ENCODE measurements at places on chromosomes 11 and 22. TPM values are rescaled to one million over a fixed set of nuclear protein-coding genes. Genes with fewer than 3 reads are reported as not detected.

DNA sequence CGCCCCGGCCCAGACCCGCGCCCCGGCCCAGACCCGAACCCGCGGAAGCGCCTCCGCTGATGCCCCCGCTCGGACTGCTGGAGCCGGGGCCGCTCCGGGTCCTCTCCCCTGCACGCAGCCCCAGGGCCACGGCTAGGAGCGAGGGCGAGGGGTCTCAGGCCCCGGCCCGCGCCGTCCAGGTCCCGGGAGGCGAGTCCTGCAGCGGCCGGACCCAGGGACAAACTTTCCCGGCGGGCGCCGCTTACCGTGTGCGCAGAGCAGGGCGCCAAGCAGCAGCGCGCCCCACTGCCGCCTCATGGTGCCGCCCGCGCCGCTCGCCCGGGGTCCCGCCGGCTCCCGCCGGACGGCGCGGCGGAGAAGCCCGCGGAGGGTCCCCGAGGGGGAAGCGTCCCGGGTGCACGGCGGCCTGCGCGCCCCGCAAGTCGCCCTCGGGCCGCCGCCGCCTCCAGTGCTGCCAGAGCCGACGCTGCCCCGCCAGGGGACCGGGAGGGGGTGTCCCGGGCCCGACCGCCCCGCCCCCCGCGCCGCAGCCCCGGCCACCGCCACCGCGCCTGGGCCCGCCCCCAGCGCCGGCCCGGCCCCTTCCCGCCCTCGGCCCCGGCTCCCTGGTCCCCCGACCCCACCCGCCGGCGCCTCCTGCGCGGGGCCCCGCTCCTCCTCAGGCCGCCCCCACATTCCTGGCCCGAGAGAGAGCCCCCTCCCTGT, at the start of gene LRP4:
TSS of gene LRP4 (minus strand) at position 468 of the 705 bp plus-strand sequence. CDS start at position 297, 171 bp downstream.
- peaks cover 60% of the 10 kb centered on the region for H3K27me3 ChIP-seq
- peaks cover 5% of the 10 kb centered on the region for H3K36me3 ChIP-seq
- peak within 1 kb of the TSS; percentile 75 for H3K27ac ChIP-seq
- peak; percentile 31 for DNase-seq
- H3K4me3 ChIP-seq: peak within 1 kb of the TSS; percentile 88
- H3K4me1 ChIP-seq: peaks cover 21% of the 10 kb centered on the region

GRCh38 chr22:24096758-24097115, 84.5 kb upstream of the SUSD2 start:
- DNase-seq: no peak
- no peaks in the 10 kb centered on the region for H3K4me1 ChIP-seq
- no peak overlapping the region for H3K4me3 ChIP-seq
- no peaks in the 10 kb centered on the region for H3K27me3 ChIP-seq
- H3K27ac ChIP-seq: no peak overlapping the region
- H3K36me3 ChIP-seq: no peaks in the 10 kb centered on the region

DNA sequence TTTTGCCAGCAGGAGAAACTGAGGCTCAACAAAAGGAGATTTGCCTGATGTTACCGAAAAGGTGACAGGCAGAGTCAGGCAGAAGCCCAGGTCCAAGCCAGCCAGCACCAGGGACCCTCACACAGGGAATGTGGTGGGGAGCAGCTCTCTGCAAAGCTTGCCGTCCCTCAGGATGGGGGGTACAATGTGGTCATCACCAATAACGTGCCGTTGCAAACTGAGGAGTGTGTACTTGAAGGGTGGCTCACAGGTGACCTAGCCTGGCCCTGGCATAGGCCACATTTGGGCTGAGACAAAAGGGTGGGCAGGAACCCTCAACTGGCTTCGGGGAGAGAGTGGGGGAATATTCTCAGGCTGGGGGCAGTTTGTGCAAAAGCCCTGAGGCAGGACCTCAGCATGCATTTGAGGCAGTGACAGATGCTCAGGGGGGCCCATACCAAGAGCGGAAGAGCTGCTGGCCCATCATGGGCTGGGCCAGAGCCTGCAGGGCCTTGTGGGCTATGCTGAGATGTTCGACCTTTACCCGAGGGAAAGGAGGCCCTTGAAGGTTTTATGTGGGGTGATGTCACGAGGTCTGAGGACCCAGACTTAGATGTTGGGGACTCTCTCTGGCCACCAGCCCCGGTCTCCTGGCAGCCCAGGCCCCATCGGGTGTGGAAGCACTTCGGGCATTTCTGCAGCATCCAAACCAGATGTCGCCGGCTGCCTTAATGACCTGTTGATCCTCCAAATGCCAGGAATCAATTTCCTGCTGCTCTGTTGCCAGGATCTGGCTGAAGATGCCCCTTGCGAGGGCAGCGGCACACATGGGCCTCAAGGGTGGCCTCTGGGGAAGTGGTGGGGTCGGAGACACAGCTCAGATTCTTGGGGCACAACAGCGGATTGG, 57.4 kb upstream of the SHISAL1 start:
- peaks cover 9% of the 10 kb centered on the region for H3K27me3 ChIP-seq
- H3K4me1 ChIP-seq: no peaks in the 10 kb centered on the region
- no peak for DNase-seq
- no peak overlapping the region for H3K27ac ChIP-seq
- H3K4me3 ChIP-seq: peak overlapping the region; percentile 31

GRCh38 chr11:315051-315481, 1.2 kb downstream of the IFITM1 start:
- DNase-seq: no peak
- H3K27ac ChIP-seq: peak overlapping the region; percentile 98
- peaks cover 42% of the 10 kb centered on the region for H3K4me1 ChIP-seq
- peaks cover 7% of the 10 kb centered on the region for H3K36me3 ChIP-seq
- peak overlapping the region; percentile 99 for H3K4me3 ChIP-seq

GRCh38 chr11:70407121-70407520, 8.8 kb downstream of the CTTN start:
- no peak for DNase-seq
- no peaks in the 10 kb centered on the region for H3K4me1 ChIP-seq
- H3K27me3 ChIP-seq: peaks cover 27% of the 10 kb centered on the region
- no peak overlapping the region for H3K4me3 ChIP-seq

GRCh38 chr22:43188829-43189545, 2.1 kb upstream of the TTLL12 start:
- H3K27me3 ChIP-seq: no peaks in the 10 kb centered on the region
- DNase-seq: no peak
- H3K27ac ChIP-seq: peak overlapping the region; percentile 83
- no peaks in the 10 kb centered on the region for H3K36me3 ChIP-seq
- H3K4me1 ChIP-seq: peaks cover 9% of the 10 kb centered on the region

- H3K36me3 ChIP-seq: no peaks in the 10 kb centered on the region
- H3K27ac ChIP-seq: no peak overlapping the region
- no peaks in the 10 kb centered on the region for H3K4me1 ChIP-seq
- no peak for DNase-seq
- H3K4me3 ChIP-seq: no peak overlapping the region
Observed at GRCh38 chr11:62981743-62982142, 3.0 kb downstream of the SLC22A6 start.

DNA sequence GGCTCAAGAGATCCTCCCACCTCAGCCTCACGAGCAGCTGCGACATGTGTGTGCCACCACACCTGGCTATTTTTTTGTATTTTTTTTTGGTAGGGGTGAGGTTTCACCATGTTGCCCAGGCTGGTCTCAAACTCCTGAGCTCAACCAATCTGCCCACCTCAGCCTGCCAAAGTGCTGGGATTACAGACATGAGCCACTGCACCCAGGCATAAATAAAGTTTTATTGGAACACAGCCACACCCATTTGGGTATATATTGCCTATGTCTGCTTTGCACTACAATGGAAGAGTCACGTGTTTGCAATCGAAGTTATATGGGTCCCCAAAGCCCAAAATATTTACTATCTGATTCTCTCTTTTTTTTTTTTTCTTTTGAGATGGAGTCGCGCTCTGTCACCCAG, 1.8 kb upstream of the MS4A15 start:
- peaks cover 3% of the 10 kb centered on the region for H3K36me3 ChIP-seq
- H3K4me3 ChIP-seq: no peak overlapping the region
- DNase-seq: no peak
- peaks cover 81% of the 10 kb centered on the region for H3K27me3 ChIP-seq

- no peak overlapping the region for H3K27ac ChIP-seq
- DNase-seq: no peak
- peaks cover 2% of the 10 kb centered on the region for H3K4me1 ChIP-seq
- H3K36me3 ChIP-seq: no peaks in the 10 kb centered on the region
- H3K27me3 ChIP-seq: peaks cover 26% of the 10 kb centered on the region
- no peak overlapping the region for H3K4me3 ChIP-seq
Observed at GRCh38 chr11:70029861-70030380, 48.2 kb upstream of the ANO1 start.

DNA sequence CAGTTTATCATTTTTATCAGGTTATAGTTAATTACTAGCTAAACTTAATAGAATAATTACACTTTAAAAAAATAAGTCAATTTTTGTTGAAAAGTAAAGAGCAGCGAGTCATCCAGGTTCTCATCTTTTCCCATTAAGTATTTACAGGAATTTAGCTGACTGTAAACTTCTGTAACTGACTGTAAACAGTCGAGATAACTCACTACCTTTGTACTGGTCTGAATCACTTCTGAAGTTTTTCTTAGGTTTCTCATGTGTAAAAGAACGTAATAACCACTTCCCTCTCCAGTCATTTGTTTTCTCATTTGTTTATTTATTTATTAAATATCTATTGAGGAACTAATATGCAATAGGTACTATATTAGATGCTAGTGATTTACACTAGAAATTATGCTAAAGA, 270.8 kb downstream of the DYNC2H1 start:
- H3K4me1 ChIP-seq: no peaks in the 10 kb centered on the region
- no peak overlapping the region for H3K4me3 ChIP-seq
- H3K27ac ChIP-seq: no peak overlapping the region
- H3K36me3 ChIP-seq: peaks cover 2% of the 10 kb centered on the region
- no peak for DNase-seq

- no peaks in the 10 kb centered on the region for H3K27me3 ChIP-seq
- DNase-seq: no peak
- peak overlapping the region; percentile 99 for H3K27ac ChIP-seq
- H3K36me3 ChIP-seq: no peaks in the 10 kb centered on the region
Observed at GRCh38 chr11:61793829-61794204, 1.1 kb downstream of the FEN1 start.

- peaks cover 59% of the 10 kb centered on the region for H3K4me1 ChIP-seq
- peak overlapping the region; percentile 62 for H3K4me3 ChIP-seq
- no peak for DNase-seq
Observed at GRCh38 chr11:121483805-121484480, 31.2 kb upstream of the SORL1-AS1 start.

GRCh38 chr11:69205743-69206612, 50.2 kb downstream of the SMIM38 start:
- peaks cover 16% of the 10 kb centered on the region for H3K27me3 ChIP-seq
- no peaks in the 10 kb centered on the region for H3K36me3 ChIP-seq
- peaks cover 4% of the 10 kb centered on the region for H3K4me1 ChIP-seq
- H3K27ac ChIP-seq: no peak overlapping the region
- no peak overlapping the region for H3K4me3 ChIP-seq

DNA sequence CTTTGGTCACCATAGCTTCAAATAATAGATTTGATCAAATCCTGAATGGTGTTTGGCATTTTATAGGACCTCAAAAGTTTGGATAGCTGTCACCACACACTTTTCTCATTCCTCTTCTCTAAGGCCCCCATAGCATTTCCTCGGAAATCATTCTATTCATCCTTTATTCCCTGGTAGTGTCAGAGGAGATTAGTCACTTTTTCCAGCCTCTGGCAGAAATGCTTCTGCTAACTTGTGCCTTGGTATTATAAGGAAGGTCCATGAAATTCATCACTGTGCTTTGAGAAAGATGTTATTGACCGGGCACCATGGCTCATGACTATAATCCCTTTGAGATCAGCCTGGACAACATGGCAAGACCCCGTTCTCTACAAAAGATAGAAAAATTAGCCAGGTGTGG, 19.7 kb upstream of the NUP160 start:
- H3K27ac ChIP-seq: no peak overlapping the region
- DNase-seq: no peak
- peaks cover 18% of the 10 kb centered on the region for H3K4me1 ChIP-seq

- peak; percentile 54 for DNase-seq
- H3K4me3 ChIP-seq: no peak overlapping the region
- peaks cover 6% of the 10 kb centered on the region for H3K4me1 ChIP-seq
- H3K36me3 ChIP-seq: no peaks in the 10 kb centered on the region
- H3K27ac ChIP-seq: no peak overlapping the region
Observed at GRCh38 chr11:6362873-6363678, 27.2 kb upstream of the SMPD1 start.

The RFPL2 gene
- total RNA-seq: 1.6 TPM

The NTM gene
- not detected for total RNA-seq

The C11orf21 gene
- total RNA-seq: 89.1 TPM

The PNPLA5 gene
- not detected for total RNA-seq

The GALNT18 gene
- total RNA-seq: not detected

The WNT11 gene
- total RNA-seq: 2.1 TPM

The SMIM35 gene
- total RNA-seq: 0.30 TPM

The PPP1R14B gene
- total RNA-seq: 48.2 TPM

The SLC25A18 gene
- not detected for total RNA-seq

The MN1 gene
- 0.42 TPM for total RNA-seq

Data from T-helper 17 cell (primary cell).